ENCODE measurements at places on chromosomes 2 and 18.

DNA sequence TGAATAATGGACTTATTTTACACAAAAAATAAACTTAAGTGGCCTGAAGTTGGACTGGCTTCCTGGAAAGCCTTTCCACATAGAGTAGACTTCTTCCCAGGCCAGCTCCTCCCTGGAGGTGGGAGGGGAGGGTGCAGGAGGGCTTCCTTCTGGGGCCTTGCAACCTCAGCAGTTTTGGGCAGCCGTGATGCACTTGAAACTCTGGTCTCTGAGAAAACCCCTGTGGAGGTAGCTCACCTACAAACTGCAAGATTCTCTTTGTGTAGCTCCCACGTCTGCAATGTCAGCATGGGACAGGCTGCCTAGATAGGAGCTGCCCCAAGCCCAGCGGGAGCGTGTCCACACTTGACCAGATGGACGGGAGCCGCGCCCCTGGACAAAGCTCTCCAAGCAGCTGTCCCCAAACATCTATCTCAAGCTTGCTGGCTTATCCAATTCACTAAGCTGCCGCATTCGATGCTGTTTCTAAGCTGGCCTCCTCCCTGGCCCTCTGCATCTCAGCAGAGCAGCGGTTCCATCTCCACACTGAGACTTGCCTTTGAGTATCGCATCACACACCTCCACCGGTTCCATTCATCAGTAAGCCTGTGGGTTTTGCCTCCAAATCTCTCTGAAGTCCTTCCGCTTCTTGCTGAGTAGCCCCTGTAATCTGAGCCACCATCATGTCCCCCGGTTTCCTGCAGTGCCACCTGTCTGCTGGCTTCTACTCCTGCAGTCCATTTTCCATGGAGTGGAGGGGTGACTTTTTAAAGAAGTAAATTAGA, 1.6 kb upstream of the LPIN1 start:
- no peak for DNase-seq

- DNase-seq = no peak
These were observed 72.9 kb downstream of the MAP3K20 start for GRCh38 chr2:173148520-173148919.

- DNase-seq = no peak
These were observed 54.5 kb upstream of the TMEM18 start for GRCh38 chr2:731711-732110.

DNA sequence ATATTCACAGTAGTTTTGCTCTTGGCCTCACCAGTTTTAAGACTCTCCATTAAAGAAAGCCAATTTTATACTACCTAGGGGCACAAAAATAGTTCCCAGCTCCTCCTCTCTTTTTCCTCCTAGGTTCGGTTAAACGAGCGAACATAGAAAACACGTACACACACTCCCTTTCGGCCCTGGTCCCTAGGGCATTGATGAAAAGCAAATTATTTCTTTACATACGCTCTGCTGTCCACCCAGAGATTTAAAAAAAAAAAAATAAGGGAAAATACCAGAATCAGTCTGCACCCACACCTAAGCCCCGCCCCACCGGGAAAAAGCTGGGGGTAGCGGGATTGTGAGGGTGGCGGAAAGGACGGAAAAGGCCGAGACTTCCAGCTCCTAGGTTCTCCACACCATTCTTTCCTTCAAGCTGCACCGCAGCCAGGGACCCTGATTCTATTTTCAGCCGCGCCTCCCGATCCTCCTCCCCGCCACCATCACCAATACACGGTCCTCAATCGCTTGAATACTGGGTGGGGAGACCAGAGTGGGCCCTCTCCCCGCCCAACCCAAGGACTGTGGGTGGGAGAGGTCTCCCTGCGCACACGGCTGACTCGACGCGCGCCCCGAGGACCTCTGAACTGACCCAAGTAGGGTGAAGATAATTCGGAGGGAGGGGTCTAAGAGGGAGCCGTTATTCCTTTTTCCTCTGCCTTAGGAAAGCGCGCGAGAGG, 769 bp downstream of the ATF2 start:
- DNase-seq = no peak

GRCh38 chr18:26407736-26408601, 140.4 kb downstream of the KCTD1 start:
- DNase-seq = no peak

DNA sequence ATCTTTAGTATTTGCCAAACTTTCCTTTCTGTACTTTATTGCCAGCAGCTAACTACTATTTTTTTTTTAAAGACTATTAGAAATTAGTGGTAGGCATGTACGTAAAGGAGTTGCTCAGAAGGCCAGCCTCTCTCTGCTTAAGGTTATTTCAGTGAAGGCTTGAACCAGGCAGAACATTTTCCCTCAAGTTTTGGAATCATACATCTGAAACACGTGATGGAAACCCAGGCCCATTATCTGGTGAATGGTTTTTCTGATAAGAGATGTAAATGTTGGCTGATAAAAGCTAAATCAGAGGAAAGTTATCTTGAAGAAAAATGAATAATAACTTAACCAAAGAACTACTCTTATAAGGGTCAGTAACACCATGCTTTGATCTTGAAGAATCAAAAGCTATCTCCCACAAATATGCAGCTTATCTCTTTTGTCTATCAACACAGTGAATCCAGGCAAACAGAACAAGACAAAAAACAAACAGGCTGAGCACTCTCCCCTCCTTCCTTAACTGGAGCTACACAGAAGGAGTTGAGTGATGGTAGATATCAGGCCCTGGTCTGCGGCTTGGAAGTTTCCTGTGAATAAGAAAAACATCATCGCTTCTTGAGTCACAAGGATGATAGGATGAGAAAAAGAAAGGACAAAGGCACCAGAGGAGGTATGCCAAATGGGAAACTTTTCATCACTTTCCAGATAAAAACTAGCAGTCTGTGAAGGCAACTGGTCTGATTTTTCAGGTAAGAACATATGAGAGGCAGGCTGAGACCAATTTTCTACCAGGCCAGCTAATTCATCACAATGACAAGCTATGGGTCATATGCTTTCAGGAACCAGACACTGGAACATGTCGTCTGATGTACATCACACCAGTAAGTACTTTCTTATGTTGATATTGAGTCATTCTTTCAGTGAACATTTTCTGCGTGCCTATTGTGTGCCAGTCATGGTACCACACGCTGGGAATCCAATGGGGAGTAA, 88.4 kb upstream of the STK17B start:
- no peak for DNase-seq

DNA sequence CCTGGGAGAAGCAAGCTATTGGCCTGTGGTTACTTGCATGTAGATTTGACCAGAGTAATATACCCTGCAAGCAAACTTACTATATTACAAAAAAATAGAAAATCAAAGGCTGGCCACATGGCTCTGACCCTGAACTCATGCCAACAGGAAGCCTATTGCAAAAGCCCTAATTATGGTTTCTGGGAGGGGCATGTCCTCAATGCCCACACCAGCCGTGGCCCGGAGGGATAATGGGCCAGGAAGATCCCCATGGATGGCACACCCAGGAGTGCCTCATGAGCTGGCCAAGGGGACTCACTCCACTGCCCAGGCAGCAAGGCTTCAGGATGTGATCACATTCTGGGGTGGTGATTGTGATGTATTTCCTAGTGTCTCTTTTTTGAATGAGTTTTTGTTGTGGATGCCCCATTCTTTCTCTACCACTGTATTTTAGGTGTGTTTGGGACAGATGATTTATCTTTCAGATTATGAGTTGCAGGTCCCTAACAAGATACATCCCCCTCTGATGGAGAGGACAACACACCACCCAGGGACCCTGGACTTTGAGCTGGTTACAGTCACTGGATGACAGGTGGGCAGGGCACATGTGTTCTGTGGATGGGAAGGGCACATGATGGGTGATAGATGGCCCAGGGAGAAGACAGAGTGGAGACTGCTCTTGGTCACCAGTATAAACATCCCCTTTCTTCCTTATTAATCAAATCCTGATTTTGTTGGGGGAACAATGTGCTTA, 18.7 kb upstream of the TFCP2L1 start:
- no peak for DNase-seq

DNA sequence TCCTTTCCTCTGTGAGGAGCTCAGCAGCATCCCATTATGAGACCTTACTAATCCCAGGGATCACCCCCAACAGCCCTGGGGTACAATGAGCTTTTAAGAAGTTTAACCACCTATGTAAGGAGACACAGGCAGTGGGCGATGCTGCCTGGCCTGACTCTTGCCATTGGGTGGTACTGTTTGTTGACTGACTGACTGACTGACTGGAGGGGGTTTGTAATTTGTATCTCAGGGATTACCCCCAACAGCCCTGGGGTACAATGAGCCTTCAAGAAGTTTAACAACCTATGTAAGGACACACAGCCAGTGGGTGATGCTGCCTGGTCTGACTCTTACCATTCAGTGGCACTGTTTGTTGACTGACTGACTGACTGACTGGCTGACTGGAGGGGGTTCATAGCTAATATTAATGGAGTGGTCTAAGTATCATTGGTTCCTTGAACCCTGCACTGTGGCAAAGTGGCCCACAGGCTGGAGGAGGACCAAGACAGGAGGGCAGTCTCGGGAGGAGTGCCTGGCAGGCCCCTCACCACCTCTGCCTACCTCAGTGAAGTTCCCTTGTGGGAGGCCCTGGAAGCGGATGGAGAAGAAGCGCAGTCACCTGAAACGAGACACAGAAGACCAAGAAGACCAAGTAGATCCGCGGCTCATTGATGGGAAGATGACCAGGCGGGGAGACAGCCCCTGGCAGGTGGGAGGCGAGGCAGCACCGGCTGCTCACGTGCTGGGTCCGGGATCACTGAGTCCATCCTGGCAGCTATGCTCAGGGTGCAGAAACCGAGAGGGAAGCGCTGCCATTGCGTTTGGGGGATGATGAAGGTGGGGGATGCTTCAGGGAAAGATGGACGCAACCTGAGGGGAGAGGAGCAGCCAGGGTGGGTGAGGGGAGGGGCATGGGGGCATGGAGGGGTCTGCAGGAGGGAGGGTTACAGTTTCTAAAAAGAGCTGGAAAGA, 7.6 kb downstream of the PROC start:
- no peak for DNase-seq

- DNase-seq = peak; percentile 49
These were observed 35.4 kb downstream of the PTPN18 start for GRCh38 chr2:130391058-130391871.

GRCh38 chr2:127640082-127641072, 5.6 kb upstream of the GPR17 start:
- no peak for DNase-seq

- no peak for DNase-seq
These were observed 130.9 kb upstream of the CAPN13 start for GRCh38 chr2:30938196-30938595.

- DNase-seq = peak; percentile 6
These were observed 46.2 kb downstream of the TWSG1 start for GRCh38 chr18:9380621-9381395.

DNA sequence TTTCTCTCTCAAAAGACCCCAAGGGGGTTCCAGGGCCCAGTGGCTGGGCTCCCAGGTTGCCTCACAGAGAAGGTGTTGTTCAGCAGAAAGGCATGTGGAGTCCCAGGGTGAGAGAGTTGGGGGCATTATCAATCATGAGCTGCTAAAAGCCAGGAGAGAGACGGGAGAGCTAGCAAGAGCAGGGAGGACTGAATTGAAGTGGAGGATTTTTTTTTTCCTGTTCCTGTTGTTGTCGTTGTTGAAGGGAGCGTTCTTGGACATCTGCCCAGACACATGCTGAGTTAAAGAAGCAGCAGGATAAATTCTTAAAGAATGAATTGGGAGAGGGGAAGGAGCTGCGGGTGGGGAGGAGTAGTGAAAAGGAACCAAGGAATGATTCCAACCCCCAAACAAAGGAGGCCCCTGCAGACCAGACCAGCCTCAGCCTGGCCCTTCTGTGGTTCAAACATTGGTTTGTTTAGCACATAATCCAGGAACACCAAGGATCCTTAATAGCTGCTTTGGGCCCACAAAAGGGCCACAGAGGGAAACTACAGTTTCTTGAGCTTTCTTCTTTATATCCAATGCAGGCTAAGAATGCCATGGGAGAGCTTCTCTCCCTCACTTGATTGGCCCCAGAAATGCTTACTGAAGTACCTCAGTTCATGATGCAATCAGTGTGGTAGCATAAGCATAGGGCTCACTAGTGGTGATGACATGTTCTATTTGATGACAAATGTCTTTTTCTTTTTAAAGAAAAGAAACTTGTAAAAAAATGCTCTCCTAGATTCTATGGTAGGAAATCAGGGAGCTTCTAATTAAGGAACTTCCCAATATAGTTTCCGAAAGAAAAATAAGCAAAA, 146.0 kb downstream of the SETBP1 start:
- peak; percentile 84 for DNase-seq

DNA sequence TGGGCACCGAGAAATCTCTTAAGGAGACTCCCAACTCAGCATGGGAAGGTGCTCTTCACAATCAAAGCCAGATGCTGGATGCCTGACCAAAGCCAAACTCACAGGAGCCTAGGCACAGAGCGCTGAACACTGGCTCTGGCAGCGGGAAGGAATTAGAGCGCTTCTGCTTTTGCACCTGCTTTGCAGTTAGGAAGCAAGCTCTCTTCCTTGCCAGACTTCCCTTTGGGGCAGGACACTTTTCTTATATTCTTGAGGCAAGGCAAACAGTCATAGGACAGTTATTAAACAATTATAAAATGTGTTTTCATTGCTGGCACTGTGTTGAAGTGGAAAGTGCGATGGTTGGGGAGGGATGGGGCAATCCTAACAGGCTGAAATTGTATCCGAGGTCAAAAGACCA, 79.6 kb upstream of the DNMT3A start:
- no peak for DNase-seq

DNA sequence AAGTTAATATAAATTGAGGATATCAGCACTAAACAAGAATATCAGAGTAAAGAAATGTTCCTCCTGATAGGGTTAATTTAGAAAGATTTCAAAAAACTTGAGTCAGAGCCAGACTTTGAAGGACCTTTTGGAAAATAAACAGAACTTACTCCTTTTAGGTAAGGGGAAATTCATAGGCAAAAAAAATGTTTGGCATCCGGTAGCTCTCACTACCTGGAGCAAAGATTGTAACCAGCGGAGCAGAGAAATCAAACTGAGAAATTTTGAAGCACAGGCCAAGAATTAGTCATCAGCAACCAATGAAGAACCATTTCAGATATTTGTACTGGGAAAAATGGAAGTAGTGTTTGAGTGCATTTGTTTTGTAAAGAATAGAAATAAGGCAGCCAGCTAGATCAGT, 113.0 kb downstream of the ICA1L start:
- no peak for DNase-seq

- DNase-seq = no peak
These were observed 93.6 kb downstream of the MTCL1 start for GRCh38 chr18:8799001-8799400.

DNA sequence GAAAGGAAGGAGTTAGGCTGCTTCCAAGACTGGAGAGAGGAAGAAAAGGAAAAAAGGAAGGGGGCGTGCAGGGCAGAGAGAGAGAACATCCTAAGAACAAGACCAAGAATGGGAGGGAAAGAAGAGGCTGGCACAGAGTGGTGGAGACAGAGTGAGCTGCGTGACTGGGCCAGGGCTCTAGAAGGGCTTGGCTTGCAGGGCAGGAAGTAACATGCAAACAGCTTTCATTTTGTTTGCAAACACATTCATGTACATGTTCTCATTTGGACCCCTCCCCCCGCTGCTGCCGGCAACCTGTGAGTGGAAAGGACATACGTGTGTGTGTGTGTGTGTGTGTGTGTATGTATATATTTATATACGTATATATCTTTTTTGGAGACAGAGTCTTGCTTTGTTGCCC, 46.8 kb upstream of the DNMT3A start:
- DNase-seq = no peak

GRCh38 chr18:40984856-40985255, 970.2 kb upstream of the PIK3C3 start:
- no peak for DNase-seq

- no peak for DNase-seq
These were observed 8.7 kb downstream of the TYMS start for GRCh38 chr18:666177-666576.

- DNase-seq = no peak
These were observed 187.6 kb upstream of the NRP2 start for GRCh38 chr2:205494537-205495235.
